ENCODE measurements at places on chromosomes 16 and 17. TPM values are rescaled to one million over a fixed set of nuclear protein-coding genes. Genes with fewer than 3 reads are reported as not detected.

DNA sequence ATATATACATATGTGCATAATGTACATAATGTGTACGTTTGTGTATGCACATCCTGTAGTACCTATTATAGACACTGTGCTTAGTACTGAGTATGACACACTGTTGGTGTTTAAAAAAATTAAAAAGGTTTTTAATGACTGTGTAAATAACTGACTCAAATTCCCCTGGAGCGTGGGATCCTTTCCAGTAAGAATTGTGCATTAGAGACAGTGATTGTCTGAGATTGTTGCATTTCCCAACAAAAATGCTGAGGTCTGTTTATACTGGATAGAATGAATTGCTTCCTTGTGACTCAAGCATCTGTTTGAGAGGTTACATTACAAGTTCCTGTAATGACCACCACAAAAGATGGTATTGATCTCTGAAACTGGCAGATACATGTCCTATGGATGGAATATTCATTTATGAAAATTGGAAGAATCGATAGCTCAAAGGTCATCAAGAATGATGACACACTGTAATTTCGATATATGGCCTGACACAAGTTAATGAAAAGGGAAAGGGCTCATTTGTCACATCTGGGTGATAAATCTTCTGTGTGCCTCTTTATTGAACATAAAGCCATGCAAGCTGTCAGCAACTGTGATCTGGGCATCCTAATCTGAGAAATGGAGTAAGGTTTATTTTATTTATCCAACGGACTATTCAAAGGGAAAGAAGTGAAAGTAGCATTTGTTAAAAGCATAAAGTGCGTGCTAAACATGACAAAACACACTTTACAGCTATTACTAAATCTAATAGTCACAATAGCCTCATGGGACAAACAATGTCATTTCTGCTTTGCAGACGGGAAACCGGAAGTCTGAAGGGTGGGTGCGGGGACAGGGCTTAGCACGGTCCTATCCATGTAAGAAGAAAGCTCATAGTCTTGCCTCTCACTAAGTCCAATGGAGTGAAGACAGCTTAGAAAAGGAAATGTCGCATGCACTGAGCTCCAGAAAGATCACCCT, 228.8 kb downstream of the CDH11 start:
- no peak for DNase-seq
- H3K36me3 ChIP-seq, result no peaks in the 10 kb centered on the region
- no peak overlapping the region for H3K27ac ChIP-seq
- H3K4me1 ChIP-seq, result no peaks in the 10 kb centered on the region

DNA sequence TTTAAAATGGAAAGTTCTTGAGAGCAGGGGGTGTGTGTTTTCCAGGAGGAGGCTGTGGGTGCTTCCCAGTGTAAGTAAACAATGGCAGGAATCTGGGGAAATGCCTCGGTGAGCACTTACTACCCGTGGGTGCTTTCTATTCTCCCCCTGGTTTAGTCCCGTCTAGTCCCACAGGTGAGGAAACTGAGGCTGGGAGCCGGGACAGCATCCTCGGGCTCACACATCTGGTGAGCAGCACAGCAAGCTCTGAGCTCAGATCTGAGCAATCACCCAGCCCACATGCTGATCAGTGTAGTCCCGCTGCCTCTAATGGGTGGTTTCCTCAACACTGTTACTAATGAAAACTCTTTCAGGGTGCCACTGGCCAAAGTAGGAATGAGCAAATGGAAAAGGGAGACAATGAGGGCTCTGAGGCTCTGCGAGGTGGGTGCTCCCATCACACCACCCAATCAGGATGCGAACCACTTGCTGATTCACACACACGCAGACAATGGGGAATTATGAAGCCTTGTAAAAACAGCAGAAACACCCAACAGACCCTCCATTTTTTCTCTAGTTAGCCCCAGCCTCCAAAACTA, 202.6 kb downstream of the PARN start:
- no peaks in the 10 kb centered on the region for H3K36me3 ChIP-seq
- H3K27ac ChIP-seq, result no peak overlapping the region
- H3K4me3 ChIP-seq, result no peak overlapping the region
- no peaks in the 10 kb centered on the region for H3K4me1 ChIP-seq
- DNase-seq, result no peak

DNA sequence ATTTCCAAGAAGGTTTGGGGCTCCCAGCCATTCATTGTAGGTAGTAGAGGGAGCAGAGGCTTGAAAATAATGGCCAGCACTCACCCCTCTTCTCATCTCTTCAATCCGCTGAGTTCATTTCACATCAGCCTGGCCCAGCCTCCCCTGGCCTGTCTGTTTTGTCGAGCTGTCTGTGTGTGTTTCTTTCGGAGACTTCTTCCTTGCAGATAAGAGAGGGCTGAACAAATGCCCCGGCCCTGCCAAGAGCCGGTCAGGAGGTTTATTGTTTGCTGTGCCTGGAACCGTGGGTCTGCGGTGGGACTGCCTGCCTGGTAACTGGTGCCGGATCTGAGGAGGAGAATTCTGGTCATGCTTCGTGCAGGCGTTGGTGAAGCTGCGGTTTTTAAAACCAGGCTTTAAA, 3.4 kb downstream of the VPS4A start:
- no peak overlapping the region for H3K4me3 ChIP-seq
- DNase-seq, result no peak
- H3K27ac ChIP-seq, result no peak overlapping the region
- H3K4me1 ChIP-seq, result no peaks in the 10 kb centered on the region
- H3K36me3 ChIP-seq, result peaks cover 17% of the 10 kb centered on the region

CCL14 gene
- total RNA-seq, result 31.5 TPM

Measured in breast epithelium (tissue), 4 donors.